Hindlimb muscle (tissue), 1 donor: ENCODE measurements at places on chromosomes 6 and 20. TPM values are rescaled to one million over a fixed set of nuclear protein-coding genes. Genes with fewer than 3 reads are reported as not detected.

Gene C6orf15
- not detected for polyA plus RNA-seq

Gene MEI4
- polyA plus RNA-seq, result not detected

Gene ADGRF5
- polyA plus RNA-seq, result 28.9 TPM

Gene TLDC2
- 1.0 TPM for polyA plus RNA-seq

Gene ARMH2
- not detected for polyA plus RNA-seq

Gene RAET1G
- 0.54 TPM for polyA plus RNA-seq

Gene PNLDC1
- 0.39 TPM for polyA plus RNA-seq

Gene PRDM1
- 5.2 TPM for polyA plus RNA-seq

Gene ZNFX1
- 10.3 TPM for polyA plus RNA-seq

Gene OARD1
- 19.1 TPM for polyA plus RNA-seq
